Right ventricle myocardium inferior (tissue), 1 donor: ENCODE measurements at places on chromosomes 1 and 21.
A peak's percentile ranks its signal among the peaks of the same experiment; 100 is the strongest.

DNA sequence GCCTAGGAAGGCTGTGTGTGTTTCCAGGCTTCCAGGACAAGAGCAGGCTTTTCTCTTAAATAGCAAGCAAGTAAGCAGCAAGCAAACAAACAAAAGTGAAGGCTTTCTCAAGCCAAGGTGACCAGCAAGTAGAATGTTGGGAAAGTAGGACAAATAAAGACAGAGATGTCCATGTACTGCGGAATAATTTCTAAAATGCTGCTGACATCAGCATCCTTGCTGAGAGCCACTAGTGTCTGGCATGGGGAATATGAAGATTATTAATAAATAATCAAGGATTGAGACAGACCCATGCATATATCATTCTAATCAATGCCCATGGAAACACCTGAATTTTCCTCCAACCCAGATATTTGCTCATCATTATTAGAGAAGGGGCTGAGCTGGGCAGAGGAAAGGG, 6.4 kb upstream of the DYRK3 start:
- DNase-seq = no peak

- no peak for DNase-seq
Observed at GRCh38 chr1:147757015-147757990, 3.1 kb downstream of the GJA5 start.

DNA sequence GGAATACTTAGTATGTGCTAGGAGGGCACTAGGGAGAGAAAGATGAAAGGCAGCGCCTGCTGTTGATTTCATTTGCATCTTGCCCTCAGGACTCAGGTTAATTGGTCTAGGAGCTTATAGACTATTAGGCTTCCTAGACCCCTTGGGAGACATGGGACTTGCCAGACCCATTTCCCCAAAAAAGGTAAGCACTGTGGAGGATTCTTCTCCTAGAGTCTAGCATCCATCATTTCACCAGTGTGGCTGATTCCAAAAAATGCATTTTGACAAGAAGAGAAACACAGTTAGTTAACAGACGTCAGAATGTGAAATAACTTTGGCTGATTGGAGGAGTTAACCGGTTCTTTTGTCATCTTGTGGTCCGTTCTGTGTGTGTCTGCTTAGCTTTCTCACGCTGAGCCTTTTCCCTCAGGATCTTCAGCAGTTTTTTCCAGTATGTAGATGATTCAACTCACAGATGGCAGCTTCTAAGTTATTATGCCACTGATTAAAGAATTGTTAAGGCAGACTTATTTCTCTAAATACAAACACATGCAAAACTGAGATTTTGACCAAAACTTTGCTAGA, 108.8 kb downstream of the KIF26B start:
- DNase-seq = no peak

DNA sequence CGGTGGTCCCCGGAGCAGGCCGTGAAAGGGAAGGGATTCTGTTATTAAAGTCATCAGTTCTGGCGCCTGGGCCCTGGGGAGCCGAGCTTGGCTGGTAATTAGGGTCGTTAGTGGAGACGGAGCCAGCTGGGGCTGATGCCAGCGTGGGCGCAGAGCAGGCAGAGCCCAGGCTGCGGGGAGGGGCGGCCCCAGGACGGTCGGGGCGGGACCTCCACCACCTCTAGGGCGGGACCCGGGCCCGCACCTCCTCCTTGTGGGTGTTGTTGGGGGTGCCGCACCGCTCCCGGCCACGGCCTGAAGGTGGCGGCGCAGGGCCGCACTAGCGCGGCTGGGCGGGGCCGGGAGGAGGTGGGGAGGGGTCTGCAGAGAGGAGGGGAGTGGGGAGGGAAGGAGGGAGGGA, 470.6 kb downstream of the PTPRU start:
- no peak for DNase-seq

- DNase-seq = no peak
Observed at GRCh38 chr21:46079352-46080170, 18.4 kb upstream of the COL6A2 start.

DNA sequence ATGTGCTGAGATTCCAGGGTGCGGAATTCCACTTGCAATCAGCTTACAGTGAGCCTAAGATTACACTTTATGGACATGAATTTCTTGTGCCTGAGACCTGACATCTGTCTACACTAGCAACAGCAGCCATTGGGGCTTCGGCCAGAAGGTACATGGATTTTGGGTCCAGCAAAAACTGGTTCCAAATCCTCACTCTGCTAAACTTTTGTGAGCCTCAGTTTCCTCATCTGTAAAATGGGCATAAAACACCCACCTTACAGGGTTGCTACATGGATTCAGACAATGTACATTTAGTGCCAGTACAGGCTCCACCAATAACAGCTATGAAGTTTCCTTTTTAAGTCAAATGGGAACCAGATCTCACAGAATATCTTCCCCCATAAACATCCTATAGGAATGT, 30.8 kb downstream of the RHEX start:
- DNase-seq = no peak

DNA sequence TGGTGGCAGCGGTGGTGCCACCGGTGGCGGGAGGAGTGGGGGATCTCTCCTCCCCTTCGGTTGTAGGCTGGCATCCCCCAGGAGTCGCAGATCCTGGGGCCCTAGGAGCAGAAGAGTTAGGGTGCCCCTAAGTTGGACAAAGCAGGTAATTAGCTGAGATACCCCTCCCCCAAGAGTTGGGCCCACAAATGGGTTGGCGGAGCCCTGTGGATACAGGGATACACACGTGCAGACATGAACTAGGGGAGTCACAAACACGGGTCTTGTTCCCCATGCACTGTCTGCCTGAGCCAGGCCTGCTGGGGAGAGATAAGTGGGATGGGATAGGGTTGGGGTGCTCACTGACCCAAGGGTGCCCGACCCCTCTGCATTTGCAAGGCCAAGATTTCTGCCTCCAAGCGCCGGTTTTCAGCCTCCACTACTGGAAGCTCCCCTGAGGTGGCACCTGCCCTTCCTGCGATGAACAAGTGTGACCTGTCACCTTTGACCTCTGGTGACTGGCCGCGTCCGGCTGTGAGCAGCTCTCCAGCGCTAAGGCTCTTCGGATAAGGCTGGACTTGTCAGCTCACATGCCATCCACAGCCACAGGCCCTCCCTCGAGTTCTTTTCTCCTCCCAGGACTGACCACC, 1.8 kb downstream of the CCDC17 start:
- DNase-seq = peak; percentile 57

DNA sequence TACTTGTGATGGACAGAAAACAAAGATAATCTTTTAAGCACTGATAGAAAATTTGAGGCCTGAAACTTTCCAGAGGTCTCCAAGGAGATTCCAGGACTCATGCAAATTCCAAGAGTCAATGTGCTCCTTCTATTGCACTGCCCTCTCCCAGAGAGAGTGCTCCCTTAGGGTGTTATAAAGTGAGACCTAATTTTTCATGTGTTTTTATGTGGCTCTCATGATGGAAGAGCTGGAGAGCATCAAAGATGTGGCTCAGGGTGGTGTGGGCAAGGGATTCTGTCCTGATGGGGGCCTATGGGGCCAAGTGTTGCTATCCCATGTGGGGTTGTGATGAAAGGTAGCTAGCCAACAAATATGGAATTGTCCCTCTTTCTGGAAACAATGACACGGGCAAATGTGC, 101.3 kb downstream of the PRRX1 start:
- DNase-seq = no peak
